Hypothalamus (tissue), 51 donors: ENCODE measurements at places on chromosomes 16 and 17.

GRCh38 chr16:56667581-56668571, at the start of gene MT1G:
TSS of gene MT1G (minus strand) at chr16:56668065. CDS start at chr16:56667993, 72 bp downstream.
- no peak for DNase-seq

GRCh38 chr17:36059406-36059805, 4.7 kb upstream of the CCL18 start:
- no peak for DNase-seq

DNA sequence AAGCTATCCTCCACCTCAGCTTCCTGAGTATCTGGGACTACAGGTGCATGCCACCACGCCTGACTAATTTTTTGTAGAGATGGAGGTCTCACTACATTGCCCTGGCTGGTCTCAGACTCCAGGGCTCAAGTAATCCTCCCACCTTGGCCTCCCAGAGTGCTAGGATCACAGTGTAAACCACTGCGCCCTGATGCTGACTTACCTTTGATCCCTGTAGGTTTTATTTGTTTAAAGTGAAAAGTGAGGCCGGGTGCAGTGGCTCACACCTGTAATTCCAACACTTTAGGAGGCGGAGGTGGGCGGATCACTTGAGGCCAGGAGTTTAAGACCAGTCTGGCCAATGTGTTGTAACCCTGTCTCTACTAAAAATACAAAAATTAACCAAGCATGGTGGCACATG, 8.7 kb downstream of the PSKH1 start:
- DNase-seq: no peak

- DNase-seq: no peak
These were observed 1.6 kb downstream of the ITGA2B start for GRCh38 chr17:44387804-44388203.

DNA sequence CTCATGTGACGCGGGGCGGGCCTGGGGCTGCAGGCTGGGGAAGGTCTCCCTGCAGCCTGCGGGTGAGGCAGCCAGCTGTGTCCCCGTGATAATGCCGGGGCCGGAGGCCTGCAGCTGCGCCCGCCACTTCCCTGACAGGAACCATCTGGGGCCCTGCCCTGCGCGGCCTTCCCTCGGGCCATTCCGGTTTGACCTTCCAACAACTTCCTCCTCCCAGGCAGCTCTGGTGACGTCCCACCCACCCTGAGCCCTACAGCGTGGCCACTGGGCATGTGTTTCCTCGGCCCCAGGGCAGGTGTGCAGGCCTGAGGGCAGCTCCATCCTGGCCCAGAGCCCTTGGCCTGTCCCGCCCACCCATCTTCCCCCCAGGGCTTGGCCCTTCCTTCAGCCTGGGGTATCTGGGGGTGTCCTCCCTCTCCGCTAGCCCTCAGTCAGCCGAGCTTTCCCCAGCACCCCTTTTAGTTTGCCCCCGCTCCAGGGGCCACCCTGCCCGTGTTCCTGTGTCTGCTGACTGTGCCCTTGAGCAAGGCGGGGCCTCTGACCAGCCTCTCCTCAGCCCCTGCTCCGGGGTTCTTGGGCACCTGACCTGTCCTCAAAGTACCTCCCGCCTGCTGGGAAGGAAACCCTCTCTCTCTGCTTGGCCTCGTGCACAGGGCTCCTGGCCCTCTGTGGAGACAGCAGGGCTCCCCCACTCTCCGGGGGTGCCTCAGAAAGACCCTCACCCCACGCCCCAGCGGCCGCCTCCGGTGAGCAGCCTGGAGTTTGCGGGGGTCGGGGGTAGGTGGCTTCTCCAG, at the start of gene CBFA2T3:
Gene CBFA2T3 (minus strand): TSS at position 190 of the 794 bp plus-strand sequence. CDS start 400 bp downstream, outside the sequence.
- peak; percentile 14 for DNase-seq

DNA sequence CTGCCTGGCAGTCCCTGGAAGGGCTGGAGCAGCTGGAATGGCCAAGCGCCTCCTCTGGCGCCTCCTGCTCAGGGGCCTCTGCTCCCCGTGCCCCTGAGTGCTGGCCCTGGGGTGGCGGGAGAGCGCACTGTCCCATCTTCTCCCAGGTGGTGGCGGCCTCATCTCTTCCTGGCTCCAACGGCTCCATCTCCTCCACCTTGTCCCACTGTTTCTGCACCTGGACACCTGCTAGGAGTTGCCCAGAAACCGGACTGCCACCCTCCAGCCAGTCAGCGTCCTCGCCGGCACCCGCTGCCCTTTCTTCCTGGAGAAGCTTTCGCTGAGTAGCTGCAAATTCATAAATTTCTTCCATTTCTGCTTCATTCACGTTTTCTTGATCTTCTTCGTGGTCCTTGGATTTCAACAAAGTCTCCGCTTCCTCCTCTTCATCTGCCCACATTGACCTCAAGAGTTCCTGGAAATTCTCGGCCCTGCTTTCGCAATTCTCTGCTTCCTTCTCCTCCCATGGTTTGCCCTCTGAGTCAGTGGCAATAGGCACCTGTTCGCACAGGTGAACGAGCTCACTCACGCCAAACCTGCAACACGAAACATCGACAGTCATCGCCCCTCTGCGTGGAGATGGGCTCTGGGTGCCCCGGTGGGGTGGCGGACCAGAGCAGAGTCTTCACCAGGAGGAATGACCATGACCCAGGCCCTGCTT, 13.7 kb upstream of the NLRC3 start:
- no peak for DNase-seq

GRCh38 chr16:56910112-56910511, 21.8 kb upstream of the HERPUD1 start:
- DNase-seq: no peak

GRCh38 chr17:43830510-43831140, 2.3 kb downstream of the MPP3 start:
- DNase-seq: no peak
